ENCODE measurements at places on chromosomes 2 and 18. TPM values are rescaled to one million over a fixed set of nuclear protein-coding genes. Genes with fewer than 3 reads are reported as not detected.

Gene RAD51AP2
- total RNA-seq, result 0.27 TPM

Gene ATP6V1B1
- 24.9 TPM for total RNA-seq

Gene FABP1
- total RNA-seq, result not detected

Gene SCYGR4
- total RNA-seq, result not detected

Gene FAM237A
- not detected for total RNA-seq

Gene EIF2B4
- 30.0 TPM for total RNA-seq
